Thyroid gland (tissue), 4 donors: ENCODE measurements at places on chromosomes 6 and 20.

GRCh38 chr6:149467265-149467664 lies 17.5 kb downstream of the ZC3H12D start:
- DNase-seq: no peak

- DNase-seq: no peak
Measured at GRCh38 chr6:93295631-93296030, 123.7 kb downstream of the EPHA7 start.

- DNase-seq: no peak
Measured at GRCh38 chr6:4345543-4345942, 210.2 kb upstream of the ECI2 start.

DNA sequence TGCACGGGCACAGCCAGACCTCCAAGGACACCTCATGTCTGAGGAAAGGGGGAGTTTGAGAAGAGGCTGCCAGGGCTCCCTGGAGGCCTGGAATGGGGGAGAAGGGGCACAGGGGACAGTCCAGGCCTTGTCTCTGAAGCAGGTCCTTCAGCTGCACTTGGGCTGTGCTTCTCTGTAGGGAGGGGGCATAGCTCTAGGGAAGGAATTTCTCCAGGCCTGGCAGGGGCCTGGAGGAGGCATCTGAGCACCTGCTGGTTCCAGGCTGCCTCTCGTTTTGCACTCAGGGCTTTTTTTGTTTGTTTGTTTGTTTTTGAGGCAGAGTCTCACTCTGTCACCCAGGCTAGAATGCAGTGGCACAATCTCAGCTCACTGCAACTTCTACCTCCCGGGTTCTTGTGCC lies 67.7 kb downstream of the BCAS4 start:
- no peak for DNase-seq

DNA sequence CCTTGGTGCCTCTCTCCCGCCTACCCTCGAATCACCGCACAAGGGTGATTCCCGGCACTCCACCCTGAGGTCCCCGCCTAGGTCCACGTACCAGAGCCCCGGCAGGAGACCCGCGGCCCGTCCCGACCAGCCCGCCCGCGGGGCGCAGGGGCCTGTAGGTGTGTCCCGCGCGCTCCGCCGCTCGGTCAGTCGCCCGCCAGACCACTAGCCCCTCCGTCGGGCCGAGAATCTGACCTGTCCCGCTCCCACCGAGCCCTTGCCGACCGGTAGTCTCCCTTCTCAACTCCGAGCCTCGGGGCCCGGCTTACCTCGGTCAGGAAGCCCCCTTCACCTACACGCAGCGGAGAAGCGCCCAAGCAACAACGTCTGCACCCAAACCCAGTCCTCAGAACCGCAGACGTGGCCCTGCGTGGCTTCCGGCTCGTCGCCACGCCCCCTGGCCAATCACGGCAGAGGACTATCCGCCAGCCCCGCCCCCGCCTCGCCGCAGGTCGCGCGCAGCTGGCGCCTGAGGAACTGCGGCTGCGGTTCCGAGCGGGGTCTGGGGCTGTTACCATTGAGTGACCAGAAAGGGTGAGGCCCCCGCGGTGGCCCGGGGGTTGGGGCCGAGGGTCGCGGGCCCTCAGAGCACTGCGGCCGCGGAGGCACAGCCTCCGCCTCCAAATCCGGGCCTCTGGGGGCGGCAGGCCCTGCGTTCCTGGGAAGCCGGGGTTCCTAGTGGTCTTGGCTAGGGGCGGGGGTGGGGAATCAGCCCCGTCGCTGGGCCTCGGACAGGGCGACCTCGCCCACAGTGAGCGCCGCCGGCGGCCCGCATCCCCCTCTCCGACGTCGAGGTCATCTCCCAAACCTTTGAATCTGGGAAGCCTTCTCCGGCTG lies at the start of the genes PGM3 and RWDD2A:
Gene PGM3, minus strand, starts transcription at position 395 of the 876 bp plus-strand sequence. CDS start 2,253 bp downstream, outside the sequence.
Gene RWDD2A, plus strand, starts transcription at position 487 of the 876 bp plus-strand sequence. CDS start 1,095 bp downstream, outside the sequence.
- DNase-seq: peak; percentile 92

GRCh38 chr6:29627755-29628418 lies 5.1 kb downstream of the GABBR1 start:
- DNase-seq: peak; percentile 38

DNA sequence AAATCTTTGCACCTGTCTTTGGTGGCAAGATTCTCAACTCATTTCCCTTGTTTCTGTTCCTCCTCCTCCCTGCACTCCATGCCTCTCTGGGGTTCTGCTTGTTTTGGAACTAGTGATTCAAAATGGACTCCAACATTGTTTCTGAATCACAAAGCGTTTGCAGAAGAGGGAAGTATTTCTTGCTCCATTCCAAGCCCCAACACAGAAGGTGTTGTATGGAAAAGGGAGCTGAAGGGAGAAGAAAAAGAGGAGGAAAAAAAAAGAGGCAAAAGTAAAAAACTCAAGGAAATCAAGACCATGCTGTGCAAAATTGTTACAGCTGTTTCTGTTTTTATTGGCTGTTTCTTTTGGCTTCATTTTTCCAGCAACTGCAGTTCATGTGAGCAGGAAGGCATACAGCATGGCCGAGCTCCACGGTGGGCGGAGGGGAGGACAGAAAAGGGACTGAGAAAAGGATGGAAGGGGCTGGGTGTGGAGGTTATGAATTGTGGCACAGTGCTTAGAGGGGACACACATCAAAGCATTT lies 66.9 kb upstream of the PRL start:
- DNase-seq: no peak

DNA sequence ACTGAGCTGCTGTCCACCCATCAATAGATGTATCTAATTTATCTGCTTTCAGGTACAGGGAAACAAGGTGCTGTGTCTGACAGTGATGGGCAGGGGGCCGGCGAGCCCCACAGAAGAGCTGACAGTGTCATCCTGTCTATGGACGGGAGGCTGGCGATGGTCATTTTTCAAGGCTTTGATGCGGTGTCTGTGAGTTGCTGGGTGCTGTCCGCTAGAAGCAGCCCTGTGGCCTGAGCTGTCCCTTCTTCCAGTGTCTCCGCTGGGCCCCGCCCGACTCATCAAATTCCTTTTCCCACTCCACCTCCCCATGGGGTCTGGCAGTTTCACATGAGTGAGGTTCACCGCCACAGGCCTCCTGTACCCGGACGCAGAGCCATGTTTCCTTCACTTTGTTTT lies 161.4 kb upstream of the PMEPA1 start:
- no peak for DNase-seq

GRCh38 chr6:161613711-161614110 lies 339.9 kb upstream of the AGPAT4 start:
- DNase-seq: no peak

GRCh38 chr6:26205625-26206574 lies 118.7 kb downstream of the HFE start:
- no peak for DNase-seq

GRCh38 chr6:38150681-38151296 lies 331.3 kb downstream of the ZFAND3 start:
- no peak for DNase-seq

- no peak for DNase-seq
Measured at GRCh38 chr20:18754653-18755045, 58.9 kb upstream of the SCP2D1 start.
